ENCODE measurements at places on chromosomes 11 and 22. TPM values are rescaled to one million over a fixed set of nuclear protein-coding genes. Genes with fewer than 3 reads are reported as not detected.

- DNase-seq = peak; percentile 75
These were observed 217.0 kb downstream of the DYNC2H1 start for GRCh38 chr11:103326070-103326794.

- no peak for DNase-seq
These were observed 56.6 kb upstream of the LIN7C start for GRCh38 chr11:27563201-27563600.

GRCh38 chr11:56898856-56899255 is 89.9 kb upstream of the OR5AK2 start:
- DNase-seq = no peak

DNA sequence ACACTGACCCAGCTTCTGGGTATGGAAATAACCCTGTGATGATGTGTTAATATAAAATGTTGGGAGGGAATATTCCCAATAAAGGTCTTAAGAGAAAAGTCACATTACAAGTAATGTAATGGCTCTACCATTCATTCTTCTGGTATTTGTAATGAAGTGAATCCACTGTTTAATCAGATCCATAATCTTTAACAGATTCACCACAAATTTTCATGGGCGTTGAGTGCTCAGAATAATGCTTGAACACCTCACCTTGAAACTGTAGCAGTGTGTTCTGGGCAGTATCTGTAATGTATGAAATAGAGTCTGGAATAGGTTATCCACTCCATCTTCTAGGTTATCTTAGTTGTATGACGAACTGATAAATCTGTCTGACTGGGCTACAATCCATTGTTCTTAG is 26.6 kb upstream of the CRTAM start:
- no peak for DNase-seq

FGF3 gene
- not detected for total RNA-seq

DNA sequence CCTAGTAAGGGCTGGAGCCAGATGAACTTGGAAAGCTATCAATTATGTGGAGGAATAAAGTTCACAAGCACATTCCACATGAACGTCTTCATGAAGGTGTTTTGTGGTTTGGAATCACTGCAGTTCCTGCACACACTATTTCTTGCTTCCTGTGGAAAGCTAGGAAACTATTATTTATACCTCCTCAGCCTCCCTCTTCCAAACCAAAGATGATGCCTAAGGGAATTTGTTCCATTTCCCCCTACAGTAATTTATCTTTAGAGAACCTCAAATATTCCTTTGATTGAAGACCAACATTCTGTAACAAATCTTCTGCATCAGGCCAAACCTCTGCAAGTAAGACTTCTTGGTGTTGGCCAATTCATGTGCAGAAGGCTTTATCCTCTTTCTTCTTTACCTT is 115.8 kb upstream of the ARHGAP20 start:
- no peak for DNase-seq

BIRC3 gene
- total RNA-seq = 18.1 TPM

KCNQ1 gene
- total RNA-seq = 32.7 TPM

DNA sequence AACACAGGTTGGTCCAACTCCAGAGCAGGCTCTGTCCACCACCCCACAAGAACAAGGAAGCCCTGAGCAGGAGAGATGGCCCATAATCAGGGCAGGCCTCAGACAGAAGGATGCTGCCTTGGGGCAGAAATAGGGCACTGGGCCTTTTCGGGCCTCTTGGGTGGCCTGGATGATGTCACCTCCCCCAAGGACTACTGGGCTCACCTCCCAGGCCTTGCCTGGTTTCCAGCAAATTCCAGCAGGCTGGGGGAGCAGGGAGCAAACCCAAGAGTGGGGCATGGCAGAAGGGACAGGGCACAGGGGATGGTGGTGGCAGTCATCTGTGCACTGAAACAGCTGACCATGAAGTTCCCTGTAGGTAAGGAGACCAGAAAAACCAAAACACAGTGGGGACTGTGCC is 5.3 kb upstream of the NAA40 start:
- DNase-seq = no peak

DNA sequence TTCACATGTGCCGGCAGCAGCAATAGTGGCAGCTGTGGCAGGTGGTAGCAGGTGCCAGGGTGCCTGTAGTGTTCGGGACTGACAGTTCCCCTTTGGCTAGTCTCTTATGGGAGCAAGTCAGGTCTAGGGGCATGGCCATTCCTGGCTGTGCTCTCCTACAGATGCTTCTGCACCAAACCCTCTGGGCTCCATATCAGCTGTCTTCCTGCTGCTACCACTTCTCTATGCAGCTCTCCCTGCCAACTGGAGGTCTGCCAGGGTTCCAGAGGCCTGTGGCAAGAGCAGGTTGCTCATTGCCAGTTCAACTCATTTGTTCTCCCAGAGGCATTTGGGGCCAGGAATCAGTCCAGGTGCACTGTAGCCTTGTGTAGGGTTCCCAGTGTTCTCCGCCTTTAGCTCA is 473.7 kb downstream of the JRKL start:
- no peak for DNase-seq

IRAG1 gene
- total RNA-seq = 48.7 TPM

ALG8 gene
- total RNA-seq = 3.8 TPM

GRCh38 chr11:60018058-60018457 is 1.1 kb downstream of the OOSP4B start:
- no peak for DNase-seq

DNA sequence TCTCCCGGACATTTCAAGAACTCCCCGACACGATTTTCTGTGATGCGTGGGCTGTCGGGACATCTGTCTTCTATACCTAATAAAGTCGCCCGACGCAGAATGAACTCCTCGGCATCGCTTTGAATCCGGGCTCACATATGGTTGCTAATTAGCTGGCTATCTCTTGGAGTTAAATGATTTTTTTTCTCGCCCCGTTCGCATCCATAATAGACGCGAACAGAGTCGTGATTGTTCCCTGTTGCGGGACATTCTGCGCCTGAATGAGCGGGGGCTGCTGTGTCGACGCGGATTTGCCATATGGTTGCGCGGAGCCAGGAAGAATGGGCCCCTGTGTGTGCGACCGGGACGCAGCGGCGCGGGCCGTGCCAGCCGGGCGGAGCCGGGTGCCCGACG is 16.4 kb downstream of the CDKN1C start:
- DNase-seq = no peak

GRCh38 chr11:78079232-78080083 is at the start of gene NDUFC2:
Gene NDUFC2, minus strand, starts transcription at chr11:78079862. Its CDS starts 118 bp downstream, at chr11:78079744.
- peak; percentile 95 for DNase-seq

HEPHL1 gene
- not detected for total RNA-seq

MB gene
- not detected for total RNA-seq

GRCh38 chr11:117160826-117161225 is 16.7 kb downstream of the PAFAH1B2 start:
- DNase-seq = peak; percentile 75

All from stomach (tissue), 19 donors.